C1 segment of cervical spinal cord (tissue), 14 donors: ENCODE measurements at places on chromosomes 5 and 9.

DNA sequence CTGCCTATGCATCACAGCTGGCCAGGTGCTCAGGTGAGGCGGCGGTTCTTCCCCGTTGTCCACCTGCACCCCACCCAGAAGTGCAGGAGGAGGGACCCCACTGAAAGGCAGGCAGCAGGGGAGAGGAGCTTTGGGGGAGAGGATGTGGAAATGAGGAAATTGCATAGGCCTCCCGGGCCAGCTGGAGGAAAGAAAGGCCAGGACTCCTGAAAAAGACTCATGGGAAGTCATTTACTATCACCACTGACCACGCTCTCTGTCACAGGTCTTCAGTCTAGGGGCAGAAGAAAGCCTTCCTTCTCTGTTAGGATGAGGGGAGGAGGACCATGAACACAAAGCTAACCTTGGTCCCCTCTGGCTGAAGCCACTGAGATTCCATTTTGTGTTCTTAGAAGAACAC is 28.1 kb downstream of the KCNMB1 start:
- no peak for DNase-seq

DNA sequence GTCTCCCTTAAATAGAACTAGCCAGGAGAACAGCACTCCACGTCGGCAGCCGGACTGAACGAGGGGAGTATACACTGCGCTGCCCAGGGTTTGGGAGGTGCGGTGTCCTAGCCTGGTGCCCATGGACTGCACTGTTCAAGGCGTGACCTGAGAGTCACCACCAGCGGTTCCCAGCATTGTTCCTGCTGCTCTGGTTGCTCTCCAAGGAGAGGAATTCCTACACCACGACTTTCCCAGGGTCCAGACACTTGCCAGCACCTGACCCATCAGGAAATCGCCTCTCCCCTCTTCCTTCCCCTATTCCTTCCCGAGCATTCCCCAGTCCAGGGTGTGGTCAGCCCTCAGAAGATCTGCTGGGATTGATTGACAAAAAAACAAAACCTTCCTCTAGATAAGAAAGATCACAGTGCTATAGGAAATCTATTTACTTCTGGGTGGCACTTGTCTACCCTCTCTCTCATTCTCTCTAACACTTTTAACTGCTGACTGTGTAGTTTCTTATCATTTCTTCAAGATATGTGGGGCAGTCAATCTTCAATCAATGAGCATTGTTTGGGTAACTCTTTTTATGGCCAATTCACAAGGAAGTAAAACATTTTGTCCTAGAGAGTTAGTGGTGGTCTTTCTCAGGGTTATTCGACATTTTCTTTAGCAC is 297.8 kb upstream of the ACTBL2 start:
- DNase-seq = no peak

DNA sequence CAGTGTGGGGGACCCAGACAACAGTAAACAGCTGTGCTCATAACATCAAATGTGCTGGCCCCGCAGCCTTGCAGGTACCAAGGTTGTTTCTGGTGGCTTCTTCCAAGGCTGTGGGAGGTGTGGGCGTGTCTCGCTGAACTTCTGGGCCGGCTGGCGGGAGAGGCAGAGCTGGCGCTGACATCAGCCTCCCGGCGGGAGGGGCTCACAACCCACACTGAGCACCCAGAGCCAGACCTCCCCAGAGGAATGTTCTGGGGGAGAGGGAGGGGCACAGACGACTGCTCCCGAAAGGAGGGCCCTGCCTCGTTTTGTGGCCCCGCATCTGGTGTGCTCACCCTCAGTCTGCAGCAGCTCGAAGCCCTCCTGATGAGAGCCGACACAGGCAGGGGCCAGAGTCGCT is 6.9 kb upstream of the SLC12A7 start:
- no peak for DNase-seq

GRCh38 chr5:38387161-38387560 is 128.8 kb downstream of the EGFLAM start:
- DNase-seq = peak; percentile 55

- no peak for DNase-seq
Observed at GRCh38 chr5:179370490-179371120, 25.3 kb upstream of the ADAMTS2 start.

DNA sequence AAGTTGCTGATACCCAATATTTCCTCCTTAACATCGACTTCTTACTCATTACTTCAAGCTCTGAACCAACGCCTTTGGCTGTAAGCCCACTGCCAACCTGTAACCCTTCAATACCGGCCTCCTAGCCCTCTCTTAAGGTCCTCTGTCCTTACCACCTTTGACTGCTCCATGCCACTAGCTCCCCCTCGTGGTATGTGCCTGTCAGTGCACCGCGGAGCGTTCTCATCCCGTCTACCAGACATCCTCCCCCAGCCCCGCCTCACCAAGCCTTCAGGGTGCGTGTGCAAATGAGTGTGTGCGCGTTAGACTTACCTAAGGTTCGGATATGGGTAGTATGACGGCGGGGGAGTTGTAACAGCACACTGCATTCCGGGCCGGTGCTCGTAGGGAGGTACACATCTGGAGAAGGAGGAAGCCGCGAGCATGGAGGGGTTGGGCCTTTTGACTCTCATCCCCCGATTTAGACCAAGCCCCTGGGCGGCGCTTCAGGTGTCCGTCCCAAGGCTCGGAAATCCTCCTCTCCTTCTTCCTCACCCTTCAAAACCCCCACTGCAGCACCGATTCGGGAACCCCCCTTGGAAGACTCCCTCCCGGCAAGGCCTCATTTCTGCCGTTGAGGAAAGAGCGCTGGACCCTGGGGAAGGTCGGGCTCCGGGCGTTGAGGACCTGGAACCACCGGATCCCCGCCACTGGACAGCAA is 2.8 kb upstream of the MYORG start:
- peak; percentile 68 for DNase-seq

- no peak for DNase-seq
Observed at GRCh38 chr9:112784020-112784785, 33.6 kb downstream of the SNX30 start.

DNA sequence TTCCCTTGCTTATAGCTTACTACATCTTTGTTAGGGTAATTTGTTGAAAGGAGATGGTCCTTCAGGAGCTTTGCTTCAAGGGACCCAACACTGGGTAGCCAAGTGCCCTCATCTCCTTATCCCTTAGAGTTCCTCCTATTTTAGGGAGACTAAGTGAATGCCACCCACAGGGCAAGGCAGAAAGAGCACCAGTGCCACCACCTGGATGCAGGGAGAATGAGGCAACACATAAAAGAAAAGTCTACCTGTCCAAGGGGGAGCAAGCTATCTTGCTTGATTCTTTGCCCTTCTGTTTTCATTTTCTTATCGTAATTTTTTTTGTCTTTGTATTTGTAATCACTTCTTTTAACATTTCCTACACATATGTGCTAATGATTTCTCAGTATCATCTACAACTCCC is 205.5 kb downstream of the NPR3 start:
- no peak for DNase-seq

- no peak for DNase-seq
Observed at GRCh38 chr9:88974641-88975040, 16.6 kb upstream of the S1PR3 start.

DNA sequence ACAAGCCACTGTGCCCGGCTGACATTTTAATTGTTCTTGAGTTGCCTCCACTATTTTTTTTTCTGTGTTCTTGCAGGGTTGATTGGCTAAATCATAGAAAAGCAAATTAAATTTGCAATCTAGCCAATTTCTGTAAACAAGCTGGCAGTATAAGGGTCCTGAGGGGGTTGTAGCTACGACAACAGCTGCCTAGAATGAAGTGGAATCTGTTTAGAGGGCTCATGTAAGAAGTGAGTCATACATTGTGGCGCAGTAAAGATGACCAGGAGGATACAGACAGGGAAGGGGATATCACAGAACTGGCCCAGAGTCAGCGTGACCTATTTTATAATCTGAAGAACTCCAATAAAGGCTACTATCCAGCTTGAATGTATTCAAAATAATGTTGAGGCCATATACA is 82.2 kb upstream of the TLE1 start:
- DNase-seq = no peak

DNA sequence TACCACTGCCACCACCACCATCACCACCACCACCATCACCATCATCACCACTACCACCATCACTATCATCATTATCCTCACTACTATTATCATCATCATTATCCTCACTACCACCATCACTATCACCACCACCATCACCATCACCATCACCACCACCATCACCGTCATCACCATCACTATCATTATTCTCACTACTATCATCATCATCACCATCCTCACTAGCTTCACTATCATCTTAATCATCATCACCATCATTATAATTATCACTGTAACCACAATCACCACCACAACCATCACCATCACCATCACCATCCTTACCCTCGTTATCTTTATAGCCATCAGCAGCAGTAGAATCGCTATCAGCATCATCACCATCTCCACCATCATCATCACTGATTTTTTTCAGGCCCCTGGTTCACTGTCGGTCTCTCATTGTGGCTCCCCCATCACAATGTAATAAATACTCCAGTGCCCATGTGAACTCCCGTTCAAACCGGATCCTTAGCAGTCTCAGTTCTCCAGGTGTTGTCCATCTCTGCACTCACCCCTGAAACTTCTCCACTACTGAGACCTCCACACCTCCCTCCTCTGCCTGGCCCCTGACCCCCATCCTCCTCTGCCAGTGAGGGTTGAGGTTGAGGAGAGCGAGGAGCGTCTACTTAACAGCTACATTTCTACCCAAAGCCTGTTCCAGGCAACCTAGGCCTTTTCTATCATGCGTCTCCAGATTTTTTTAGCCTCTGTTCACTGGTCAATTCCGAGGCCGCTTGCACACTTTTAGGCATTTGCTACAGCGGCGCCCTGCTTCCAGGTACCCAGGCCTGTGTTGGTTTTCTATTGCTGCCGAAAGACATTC is 238.2 kb downstream of the PBX3 start:
- DNase-seq = no peak

GRCh38 chr5:14753947-14754346 is 89.4 kb downstream of the OTULIN start:
- no peak for DNase-seq

GRCh38 chr5:122400938-122401337 is 88.9 kb downstream of the SNCAIP start:
- DNase-seq = no peak

GRCh38 chr9:8670751-8671150 is 871.2 kb upstream of the DMAC1 start:
- DNase-seq = no peak

DNA sequence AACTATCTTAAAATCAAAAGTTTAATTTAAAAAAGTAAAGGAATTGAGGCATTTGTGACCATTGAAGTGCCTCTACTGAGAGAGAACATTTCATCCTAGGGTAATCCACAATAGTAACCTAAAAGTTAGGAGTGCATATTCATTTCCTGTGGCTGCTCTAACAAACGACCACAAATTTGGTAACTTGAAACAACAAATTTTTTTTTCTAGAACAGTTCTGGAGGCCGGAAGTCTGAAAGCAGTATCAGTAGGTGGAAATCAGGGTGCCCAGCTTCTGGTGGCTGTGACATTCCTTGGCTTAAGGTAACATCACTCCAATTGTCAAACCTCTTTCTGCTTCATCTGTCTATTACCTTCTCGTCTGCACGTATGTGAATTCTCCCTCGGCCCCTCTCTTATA is 67.1 kb upstream of the SSBP2 start:
- DNase-seq = no peak

DNA sequence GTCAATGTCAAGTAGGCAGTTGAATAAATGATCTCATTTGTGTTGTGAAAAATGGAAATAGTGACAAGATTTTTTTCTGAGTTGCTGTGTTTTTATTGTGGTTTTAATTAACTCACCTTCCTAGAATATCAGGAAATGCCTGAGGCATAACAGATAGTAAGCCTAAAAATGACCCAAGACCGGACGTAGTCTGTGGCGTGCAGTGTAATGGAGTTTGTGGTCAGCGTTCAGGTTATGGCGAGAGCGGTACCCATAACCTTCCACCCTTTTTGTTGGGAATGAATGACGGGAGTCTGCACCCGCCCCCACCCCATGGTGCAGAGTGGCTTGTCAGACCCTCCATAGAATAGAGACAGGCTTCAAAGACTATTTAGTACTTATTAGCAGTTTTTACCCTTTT is 119.3 kb downstream of the GALNT10 start:
- no peak for DNase-seq

DNA sequence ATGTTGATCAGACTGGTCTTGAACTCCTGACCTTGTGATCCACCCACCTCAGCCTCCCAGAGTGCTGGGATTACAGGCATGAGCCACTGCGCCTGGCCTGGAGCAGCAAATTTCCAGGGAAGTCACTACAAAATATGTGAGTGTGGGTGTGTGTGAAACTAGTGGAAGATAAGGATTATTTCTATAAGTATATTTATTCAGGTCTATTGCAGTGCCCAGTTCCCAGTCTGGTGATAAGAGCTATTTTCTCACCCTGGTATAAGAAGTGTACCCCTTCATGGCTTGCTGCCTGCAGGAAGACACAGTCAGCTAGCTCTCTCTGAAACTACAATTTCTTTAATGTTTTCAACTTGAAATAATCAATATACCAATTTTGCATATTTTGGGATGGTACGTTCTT is 37.1 kb downstream of the TARS1 start:
- no peak for DNase-seq

DNA sequence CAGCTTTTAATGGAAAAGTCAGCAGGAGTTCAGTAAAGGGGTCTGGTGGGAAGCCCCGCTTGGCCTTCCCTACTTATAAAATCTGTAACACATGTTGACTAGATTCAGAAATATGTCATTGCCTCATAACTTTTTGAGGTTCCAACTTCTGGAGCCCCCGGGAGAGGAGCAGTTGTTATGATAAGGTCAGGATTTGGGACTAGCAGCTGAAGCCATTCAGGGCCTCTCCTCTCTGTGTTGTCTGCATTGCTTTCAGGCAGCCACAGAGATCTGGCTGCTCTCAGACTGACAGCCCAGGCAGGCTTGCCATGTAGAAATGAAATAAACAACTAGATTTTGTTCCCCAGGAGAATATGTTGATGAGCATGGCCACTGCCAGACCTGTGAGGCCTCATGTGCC is 167.1 kb downstream of the RFK start:
- DNase-seq = no peak

DNA sequence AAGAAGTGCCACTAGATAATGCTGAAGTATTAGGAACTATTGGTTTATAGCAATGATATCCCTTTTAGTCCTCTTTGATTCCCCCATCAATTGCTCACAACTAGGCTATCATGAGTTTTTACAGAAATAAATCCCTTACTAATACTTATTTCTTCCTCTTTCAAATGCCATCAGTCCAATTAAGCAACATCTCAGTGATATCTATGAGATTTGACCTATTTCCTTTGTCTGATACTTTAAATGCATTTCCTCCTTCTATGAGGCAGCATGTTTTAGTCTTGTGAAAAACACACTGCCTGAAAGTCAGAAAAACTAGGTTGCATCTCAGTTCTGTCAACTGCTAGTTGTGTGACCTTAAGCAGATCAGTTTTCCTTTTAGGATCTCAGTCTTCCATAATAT is 101.6 kb downstream of the FBXW11 start:
- DNase-seq = no peak

GRCh38 chr5:173807181-173807655 is 80.9 kb upstream of the CPEB4 start:
- peak; percentile 70 for DNase-seq

GRCh38 chr9:16133556-16134227 is 580.8 kb downstream of the CCDC171 start:
- DNase-seq = peak; percentile 11

DNA sequence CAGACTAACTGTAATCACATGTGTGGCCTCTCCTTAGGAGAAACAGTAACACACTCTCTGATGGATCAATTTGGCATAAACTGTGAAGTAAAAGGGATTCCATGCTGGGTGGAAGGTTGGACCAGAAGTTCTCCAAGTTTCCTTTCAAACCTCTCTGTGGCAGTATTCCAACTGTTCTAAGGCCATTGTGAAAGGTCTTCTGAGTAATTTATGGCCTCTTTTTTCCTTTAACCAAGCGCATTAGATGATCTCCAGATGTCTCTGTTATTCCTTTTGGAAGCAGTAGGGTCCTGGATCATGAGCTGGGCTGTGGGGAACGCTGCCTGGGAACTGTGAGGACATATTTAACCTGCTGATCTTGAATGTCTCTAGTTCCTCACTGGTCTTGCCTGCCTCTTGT is 80.6 kb upstream of the IL6ST start:
- no peak for DNase-seq
